ENCODE measurements at places on chromosomes 16 and 17. TPM values are rescaled to one million over a fixed set of nuclear protein-coding genes. Genes with fewer than 3 reads are reported as not detected.
A peak's percentile ranks its signal among the peaks of the same experiment; 100 is the strongest.

GRCh38 chr16:54288835-54289241, 2.3 kb upstream of the IRX3 start:
- no peak for DNase-seq
- peaks cover 88% of the 10 kb centered on the region for H3K27me3 ChIP-seq
- H3K27ac ChIP-seq = no peak overlapping the region

GRCh38 chr16:58417600-58417999, 25.3 kb downstream of the GINS3 start:
- peaks cover 3% of the 10 kb centered on the region for H3K4me1 ChIP-seq
- no peak for DNase-seq
- H3K4me3 ChIP-seq = no peak overlapping the region
- H3K36me3 ChIP-seq = no peaks in the 10 kb centered on the region
- H3K27me3 ChIP-seq = peaks cover 12% of the 10 kb centered on the region

DNA sequence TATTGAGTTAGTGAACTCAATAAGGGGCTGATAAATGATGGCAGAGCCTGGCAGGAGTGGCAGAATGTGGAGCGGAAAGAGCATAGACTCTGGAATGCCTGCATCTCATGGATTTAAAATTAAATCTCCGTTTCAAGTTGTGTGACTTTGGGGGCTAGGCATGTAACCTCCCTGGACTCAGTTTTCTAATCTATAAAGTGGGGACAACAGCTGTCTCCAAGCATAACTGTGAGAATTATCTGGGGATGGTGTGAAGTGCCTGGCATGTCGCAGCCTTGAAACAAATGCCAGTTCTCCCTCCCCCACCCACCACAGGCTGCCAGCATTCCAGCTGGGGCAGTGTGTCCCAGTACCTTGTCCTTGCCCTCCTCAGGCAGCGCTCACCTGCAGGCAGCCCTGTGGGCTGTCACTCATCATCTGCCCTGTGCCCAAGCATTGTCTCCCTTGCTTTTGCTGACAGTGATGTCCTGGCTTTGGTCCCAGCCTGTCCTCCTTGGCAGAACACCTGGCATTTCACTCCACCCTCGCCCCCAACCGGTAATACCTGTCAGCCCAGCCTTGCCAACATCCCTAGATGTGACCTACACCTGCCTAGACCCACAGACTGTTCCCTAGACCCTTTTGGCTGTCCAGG, 129.6 kb downstream of the MRM1 start:
- no peak for DNase-seq
- peaks cover 20% of the 10 kb centered on the region for H3K4me1 ChIP-seq
- peaks cover 7% of the 10 kb centered on the region for H3K27me3 ChIP-seq
- no peaks in the 10 kb centered on the region for H3K36me3 ChIP-seq
- no peak overlapping the region for H3K4me3 ChIP-seq

GRCh38 chr17:78484271-78485246, 92.6 kb downstream of the DNAH17 start:
- H3K4me1 ChIP-seq = peaks cover 11% of the 10 kb centered on the region
- DNase-seq = peak; percentile 83
- peak overlapping the region; percentile 83 for H3K4me3 ChIP-seq
- no peaks in the 10 kb centered on the region for H3K36me3 ChIP-seq
- H3K27ac ChIP-seq = peak overlapping the region; percentile 55

- H3K27me3 ChIP-seq = no peaks in the 10 kb centered on the region
- H3K27ac ChIP-seq = no peak overlapping the region
- no peak overlapping the region for H3K4me3 ChIP-seq
Measured at GRCh38 chr16:53884748-53885147, 180.8 kb downstream of the FTO start.

DNA sequence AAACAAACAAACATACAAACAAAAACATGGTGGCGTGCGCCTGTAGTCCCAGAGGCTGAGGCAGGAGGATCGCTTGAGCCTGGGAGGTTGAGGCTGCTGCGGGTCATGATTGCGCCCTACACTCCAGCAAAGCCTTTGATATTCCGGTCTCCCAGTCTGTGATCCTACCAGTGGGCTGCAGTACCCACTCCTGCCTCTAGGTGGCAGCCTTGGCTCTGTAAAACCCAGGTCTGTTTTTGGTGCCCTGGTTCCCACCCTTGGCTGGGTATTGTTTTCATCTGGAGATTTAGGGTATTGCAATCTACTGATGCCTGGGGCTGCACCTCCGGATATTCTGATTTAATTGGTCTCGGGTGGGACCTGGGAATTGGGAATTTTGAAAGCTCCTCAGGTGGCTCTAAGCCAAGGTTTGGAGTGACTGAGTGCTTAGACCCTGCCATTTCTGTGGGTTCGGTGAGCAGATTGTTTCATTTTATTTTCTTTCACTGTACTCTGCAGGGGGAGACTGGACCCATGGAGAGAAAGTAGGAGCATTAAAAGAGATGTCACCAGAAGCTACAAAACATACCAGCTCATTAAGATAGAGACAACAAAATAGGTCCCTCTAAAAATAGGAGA, 40.5 kb downstream of the MYH3 start:
- peak; percentile 66 for DNase-seq
- H3K27me3 ChIP-seq = peaks cover 4% of the 10 kb centered on the region
- no peaks in the 10 kb centered on the region for H3K36me3 ChIP-seq
- H3K4me3 ChIP-seq = no peak overlapping the region
- peaks cover 6% of the 10 kb centered on the region for H3K4me1 ChIP-seq
- H3K27ac ChIP-seq = no peak overlapping the region

GRCh38 chr16:10964891-10965326, 20.5 kb downstream of the CLEC16A start:
- peak overlapping the region; percentile 73 for H3K27ac ChIP-seq
- H3K27me3 ChIP-seq = no peaks in the 10 kb centered on the region

- no peak overlapping the region for H3K27ac ChIP-seq
- H3K36me3 ChIP-seq = peaks cover 4% of the 10 kb centered on the region
- peaks cover 15% of the 10 kb centered on the region for H3K27me3 ChIP-seq
Measured at GRCh38 chr17:79829004-79829403, 10.2 kb downstream of the CBX4 start.

DNA sequence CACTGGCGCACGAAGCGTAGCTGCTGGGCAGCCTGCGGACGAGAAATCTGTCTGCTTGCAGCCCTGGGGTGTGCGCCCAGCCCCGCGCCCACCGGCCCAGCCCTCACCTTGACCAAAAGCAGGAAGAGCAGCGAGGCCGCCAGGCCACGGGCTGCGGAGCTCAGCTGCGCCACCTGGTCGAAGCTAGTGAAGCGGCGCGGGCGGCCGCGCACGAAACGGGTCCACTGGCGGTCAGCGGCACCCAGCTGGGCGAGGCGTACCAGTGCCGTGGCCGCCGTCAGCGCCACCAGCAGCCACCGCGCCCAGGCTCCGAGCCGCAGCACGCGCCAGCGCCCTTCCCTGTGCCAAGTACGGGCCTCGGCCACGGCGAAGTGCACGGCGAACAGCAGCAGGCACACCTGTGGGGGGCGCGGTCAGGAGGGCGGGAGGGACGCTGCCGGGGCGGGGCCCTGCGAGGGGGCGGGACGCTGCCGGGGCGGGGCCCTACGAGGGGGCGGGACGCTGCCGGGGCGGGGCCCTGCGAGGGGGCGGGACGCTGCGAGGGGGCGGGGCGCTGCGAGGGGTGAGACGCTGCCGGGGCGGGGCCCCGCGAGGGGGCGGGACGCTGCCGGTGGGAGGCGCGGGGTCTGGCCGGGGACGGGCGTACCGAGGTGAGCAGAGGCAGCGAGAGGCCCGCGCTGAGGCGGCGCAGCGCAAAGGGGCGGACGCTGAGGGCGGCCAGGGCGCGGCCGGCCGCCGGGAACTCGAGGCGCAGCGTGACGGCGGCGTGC, 43.2 kb downstream of the TSC2 start:
- DNase-seq = peak; percentile 23
- H3K27ac ChIP-seq = no peak overlapping the region
- no peak overlapping the region for H3K4me3 ChIP-seq
- H3K36me3 ChIP-seq = peaks cover 6% of the 10 kb centered on the region
- H3K27me3 ChIP-seq = no peaks in the 10 kb centered on the region

DNA sequence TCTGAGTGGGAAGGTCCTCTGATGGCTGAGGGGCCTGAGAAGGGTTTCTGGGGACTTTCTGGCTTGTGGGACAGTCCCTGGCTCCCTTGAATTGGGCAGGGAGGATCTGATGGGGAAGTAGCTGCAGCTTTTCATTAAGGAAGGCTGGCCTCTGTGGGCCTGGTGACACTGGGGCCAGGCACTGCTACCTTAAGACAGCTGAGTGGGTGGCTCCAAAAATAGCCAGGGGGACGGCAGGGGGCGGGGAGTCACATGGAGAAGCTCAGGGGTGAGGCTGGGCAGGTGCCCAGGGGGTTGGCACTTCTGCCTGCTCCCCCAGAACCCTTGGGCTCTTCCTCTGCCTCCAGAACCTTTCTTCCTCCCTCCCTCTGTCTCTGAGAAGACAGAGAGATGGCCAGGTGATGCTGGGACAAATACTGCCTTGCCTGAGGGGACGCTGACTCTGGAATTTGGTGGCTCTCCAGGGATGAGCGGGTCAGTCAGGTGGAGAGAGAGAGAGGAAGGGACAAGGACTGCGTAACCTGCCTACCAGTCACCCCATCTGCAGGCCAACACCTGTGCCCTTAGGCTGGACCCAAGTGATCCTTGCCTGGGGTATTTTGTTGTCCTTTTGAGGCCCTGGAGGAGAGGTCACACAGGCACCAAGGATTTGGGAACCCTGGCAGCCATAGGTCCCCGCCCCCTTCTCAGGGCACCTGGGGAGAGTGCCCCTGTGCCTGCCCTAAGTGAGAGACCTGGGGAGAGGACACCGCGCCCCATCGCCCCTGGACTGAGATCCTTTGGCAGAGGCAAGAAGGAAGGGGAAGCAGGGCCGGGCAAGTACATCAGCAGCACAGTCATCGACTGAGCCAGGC, 1.7 kb upstream of the SGCA start:
- H3K36me3 ChIP-seq = peaks cover 3% of the 10 kb centered on the region
- H3K27me3 ChIP-seq = no peaks in the 10 kb centered on the region
- peaks cover 39% of the 10 kb centered on the region for H3K4me1 ChIP-seq
- peak; percentile 40 for DNase-seq
- peak overlapping the region; percentile 55 for H3K27ac ChIP-seq

GRCh38 chr16:56625140-56625942, at the start of gene MT1E:
MT1E (plus strand) TSS chr16:56625781; CDS start chr16:56625852, 71 bp downstream.
- peaks cover 40% of the 10 kb centered on the region for H3K27me3 ChIP-seq
- peak; percentile 82 for DNase-seq
- H3K4me1 ChIP-seq = peaks cover 17% of the 10 kb centered on the region
- H3K36me3 ChIP-seq = peaks cover 1% of the 10 kb centered on the region

DNA sequence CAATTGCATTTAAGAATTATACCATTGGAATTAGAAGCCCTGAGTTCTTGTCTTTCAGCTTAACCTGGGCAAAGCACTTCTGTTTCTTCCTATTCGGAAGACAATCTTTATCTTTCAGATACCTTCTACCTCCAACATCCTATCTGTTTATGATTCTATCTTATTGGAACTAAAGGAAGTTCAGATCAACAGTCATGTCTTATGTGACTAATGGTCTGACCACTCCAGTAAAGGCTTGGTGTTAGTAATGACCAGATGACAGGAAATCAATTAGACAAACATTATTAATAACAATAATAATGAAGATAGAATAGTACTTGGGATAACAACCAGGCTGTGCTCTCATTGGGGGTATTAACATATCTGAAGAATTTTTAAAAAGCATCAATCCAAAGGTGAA, 11.3 kb downstream of the HS3ST3A1 start:
- H3K27ac ChIP-seq = no peak overlapping the region
- H3K27me3 ChIP-seq = peaks cover 8% of the 10 kb centered on the region
- no peaks in the 10 kb centered on the region for H3K36me3 ChIP-seq
- H3K4me1 ChIP-seq = peaks cover 8% of the 10 kb centered on the region
- H3K4me3 ChIP-seq = no peak overlapping the region

GRCh38 chr16:71439523-71439922, 2.3 kb downstream of the TLE7 start:
- no peak overlapping the region for H3K27ac ChIP-seq
- no peak overlapping the region for H3K4me3 ChIP-seq
- H3K4me1 ChIP-seq = peaks cover 3% of the 10 kb centered on the region

SMARCD2 gene
- total RNA-seq = 93.5 TPM

NTN1 gene
- 0.43 TPM for total RNA-seq

EPOP gene
- total RNA-seq = 33.7 TPM
